RKO (cell line): ENCODE measurements at places on chromosomes 7 and 10.

- no peak for DNase-seq
These were observed 37.9 kb upstream of the AFAP1L2 start for GRCh38 chr10:114442091-114442630.

DNA sequence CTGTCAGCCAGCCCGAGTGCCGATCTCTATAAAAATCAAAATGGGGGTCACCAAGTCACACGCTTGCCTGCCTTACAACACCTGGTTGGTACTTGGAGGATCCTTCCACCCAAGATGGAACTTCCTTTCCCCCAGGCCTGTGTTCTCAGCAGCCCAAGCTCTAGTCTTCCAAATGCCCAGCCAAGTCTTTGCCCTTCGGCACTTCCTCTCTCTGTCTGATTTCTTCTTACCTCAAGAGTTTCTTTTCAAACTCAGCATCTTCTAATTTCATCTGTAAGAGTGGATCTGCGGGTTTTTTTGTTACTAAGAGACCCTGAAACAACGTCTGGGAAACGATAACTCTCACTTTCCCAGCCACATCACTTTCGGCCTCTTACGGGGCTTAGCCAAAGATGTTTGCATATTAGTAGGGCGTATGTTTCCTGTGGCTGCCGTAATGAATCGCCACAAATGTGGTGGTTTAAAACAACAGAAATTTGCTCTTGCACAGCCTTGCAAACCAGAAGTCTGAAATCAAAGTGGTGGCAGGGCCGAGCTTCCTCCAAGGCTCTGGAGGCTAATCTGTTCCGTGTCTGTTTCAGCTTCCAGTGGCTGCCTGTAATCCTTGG lies 219.9 kb downstream of the TCF7L2 start:
- no peak for DNase-seq

GRCh38 chr10:86064219-86064618 lies 302.4 kb downstream of the GRID1 start:
- no peak for DNase-seq

DNA sequence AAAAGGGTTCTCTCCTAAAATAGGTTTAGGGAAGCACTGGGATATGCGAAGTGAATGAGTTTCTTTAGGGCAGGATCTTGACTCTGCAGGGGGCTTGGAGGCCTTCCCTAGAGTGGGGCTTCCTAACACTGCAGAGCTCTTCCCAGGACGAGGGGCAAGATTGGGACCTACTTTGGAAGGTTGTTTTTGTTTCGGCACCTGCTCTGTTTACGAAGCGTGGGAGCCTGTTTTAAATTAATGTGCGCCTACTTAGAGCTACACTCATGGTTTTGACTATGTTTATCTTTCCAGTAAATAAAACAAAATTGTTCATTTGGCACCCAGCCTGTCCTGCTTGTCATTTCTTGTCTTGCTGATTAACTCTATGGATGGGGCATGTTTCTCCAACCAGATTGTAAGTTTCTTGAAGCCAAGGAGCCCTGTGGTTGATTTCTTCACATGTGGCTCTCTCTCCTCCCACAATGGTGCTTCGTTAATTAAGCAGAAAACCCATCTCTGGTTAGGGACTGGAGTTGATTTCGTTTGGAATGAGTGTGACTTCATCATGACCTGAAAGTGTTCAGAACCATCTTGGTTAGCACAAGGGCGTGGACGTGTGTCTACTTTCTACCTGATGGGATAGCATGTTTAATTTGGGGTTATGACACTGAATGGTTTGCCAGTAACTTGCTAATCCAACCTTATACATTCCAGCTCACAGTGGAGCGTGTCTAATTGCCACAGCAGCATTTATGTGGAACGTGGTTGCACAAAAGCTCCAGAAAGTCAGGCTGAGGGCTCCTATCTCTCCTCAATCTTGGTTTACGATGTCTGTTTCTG lies 98.1 kb downstream of the TCF7L2 start:
- no peak for DNase-seq

- no peak for DNase-seq
These were observed 99.9 kb downstream of the CNOT4 start for GRCh38 chr7:135409845-135410542.

DNA sequence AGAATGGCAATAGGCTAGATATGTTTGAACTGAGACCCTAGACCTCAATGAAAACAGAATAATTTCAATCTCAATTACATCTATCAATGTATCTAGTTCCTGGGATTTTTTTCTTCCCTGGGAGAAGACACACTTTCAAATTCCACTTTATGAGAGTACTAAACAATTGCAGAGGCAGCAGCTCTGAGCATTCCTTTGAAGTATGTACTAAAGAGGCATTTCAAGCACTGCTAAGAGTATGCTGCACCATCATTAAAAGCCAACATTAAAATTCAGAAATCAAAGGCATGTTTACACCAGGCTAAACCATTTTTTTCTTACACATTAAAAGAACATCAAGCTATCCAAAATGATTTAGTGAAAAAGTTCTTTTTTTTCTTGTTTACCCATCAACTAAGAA lies 297.9 kb upstream of the CACNA2D1 start:
- no peak for DNase-seq

DNA sequence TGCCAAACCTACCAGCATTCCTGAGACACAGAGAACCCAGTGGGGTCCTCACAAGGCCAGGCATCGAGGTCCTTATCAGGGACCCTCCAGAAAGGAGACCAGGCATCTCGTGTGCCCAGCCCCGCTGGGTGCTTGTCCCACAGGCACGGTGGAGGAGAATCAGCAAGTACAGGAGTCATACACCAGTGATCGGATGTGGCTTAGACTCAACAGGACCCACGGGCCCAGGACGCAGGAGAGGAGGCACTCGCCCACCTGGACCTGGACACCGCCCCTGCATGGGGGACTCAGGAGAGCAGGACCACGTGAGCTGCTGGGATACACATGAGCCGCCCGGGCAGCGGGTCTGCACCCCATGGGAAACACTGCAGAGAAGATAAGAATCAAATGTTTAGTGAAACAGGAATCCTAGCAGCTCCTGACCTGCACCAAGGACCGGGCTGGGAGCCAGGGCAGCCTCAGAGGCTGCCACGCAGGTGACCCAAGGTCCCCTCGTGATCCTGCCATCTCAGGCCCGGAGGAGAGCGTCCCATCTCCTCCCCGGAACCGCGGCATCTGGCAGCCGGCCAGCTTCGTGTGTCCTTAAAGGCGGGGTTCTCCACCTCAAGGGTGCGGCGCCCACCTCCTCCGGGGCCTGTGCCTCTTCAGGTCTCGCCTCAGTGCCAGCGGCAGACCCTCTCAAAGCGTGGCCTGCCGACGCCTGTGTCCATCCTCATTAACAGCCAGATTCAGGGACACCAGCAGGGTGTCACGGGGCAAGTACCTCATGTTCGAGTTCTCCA lies 59.2 kb downstream of the FOXL3 start:
- no peak for DNase-seq

GRCh38 chr10:50576245-50576815 lies 47.4 kb downstream of the SGMS1 start:
- peak; percentile 17 for DNase-seq
